ENCODE measurements at places on chromosomes 1 and 21. TPM values are rescaled to one million over a fixed set of nuclear protein-coding genes. Genes with fewer than 3 reads are reported as not detected.

SERBP1 gene
- 280 TPM for total RNA-seq

PLPPR5 gene
- total RNA-seq, result not detected

CNTN2 gene
- not detected for total RNA-seq

DNA sequence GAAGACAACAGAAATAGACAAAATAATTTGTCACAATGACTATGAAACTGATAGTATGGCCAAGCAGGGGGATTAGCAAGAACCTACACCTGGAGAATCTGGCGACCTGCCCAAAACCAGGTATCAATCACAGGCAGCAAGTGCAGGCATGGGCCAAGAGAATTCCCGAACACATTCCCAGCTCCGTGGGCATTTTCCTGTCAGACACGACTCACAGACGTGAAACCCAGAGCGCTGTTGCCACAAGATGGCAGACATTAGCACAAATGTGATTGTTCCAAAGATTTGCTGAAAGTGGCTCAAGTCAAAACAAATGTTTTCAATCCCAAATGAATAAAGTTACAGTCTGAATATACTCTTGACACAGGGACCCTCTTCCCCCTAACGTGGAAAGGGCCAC is 36.8 kb downstream of the HLCS start:
- H3K36me3 ChIP-seq, result peaks cover 3% of the 10 kb centered on the region
- no peak overlapping the region for H3K27ac ChIP-seq
- H3K4me1 ChIP-seq, result peaks cover 2% of the 10 kb centered on the region
- DNase-seq, result no peak
- no peak overlapping the region for H3K4me3 ChIP-seq

DNA sequence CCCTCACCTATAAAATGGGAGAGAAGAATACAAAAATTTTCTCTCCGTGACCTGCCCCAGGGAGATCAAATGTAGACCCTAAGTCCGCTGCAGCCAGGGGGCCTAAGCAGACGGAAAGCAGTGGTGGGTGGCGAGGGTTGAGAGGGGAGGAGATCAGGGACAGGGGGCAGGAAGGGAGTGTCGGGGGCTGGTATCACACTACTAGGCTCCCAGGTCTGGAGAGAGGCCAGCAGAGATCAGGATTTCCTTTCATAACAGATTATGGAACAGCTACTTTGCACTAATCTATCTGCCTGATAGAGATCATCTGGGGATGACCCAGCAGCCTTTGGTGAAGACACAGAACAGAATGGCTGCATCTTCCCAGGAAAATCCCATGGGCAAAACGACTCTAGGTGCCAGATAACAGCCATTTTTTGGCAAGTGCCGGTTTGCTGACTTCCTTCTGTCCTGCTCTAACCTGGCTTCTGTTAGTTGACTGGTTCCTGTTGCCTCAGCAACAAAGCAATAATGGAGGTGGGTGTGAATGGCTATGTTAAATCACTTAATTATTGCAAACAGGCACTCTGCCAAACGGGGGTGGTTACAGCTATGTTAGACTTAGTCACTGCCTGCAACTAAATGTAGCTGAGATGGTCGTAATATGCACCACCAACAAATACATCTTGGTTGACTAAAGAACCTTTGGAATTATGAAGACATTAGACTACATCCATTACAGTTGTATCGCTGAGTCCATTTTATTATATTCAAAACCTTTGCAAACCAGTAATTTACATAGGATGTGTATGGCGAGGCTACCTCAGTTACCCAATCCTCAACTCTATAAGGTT is 30.0 kb upstream of the EPS8L3 start:
- no peaks in the 10 kb centered on the region for H3K27me3 ChIP-seq
- no peak overlapping the region for H3K4me3 ChIP-seq
- H3K36me3 ChIP-seq, result no peaks in the 10 kb centered on the region
- DNase-seq, result peak; percentile 36

DNA sequence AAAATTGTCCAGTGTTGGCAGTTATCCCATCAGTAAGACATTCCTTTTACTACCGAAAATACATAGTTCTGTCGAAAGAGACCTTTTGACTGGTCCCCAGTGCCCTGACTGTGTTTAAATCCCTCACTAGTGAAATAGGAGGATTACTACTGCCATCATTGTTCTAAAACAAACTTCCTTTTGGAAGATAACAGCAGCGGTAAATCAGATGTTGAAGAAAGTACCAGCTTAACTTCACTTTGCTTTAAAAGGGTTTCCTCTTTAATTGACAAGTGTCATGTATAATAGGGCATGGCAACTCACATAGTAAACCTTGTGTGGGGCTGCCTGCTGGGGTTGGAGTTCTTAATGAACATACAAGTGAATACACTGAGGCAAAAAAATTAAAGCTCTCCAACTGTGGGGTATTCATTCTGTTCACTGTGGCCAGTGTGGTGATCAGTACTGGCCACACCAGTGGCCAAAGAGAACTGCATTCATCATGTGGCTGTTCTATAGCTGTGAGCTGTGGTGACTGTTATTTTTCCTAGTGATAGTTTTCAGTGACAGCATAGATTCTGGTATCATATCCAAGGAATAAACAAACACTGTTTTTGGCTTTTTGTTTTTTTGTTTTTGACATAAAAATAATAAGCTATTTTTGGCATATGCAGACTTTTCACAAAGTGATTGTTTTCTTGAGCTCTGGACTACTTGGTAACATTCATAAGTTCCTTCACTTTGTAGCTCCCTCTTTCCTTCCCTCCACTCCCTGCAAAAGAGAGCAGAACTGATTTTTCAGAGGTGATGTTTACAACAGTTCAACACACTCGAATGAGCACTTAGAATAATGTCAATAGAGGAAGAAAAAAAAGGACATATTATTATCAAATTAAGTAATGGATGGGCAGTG is 74.5 kb downstream of the NFIA start:
- H3K4me3 ChIP-seq, result no peak overlapping the region
- DNase-seq, result no peak
- no peaks in the 10 kb centered on the region for H3K36me3 ChIP-seq
- peaks cover 31% of the 10 kb centered on the region for H3K4me1 ChIP-seq

GRCh38 chr1:117608115-117608615 is 2.3 kb downstream of the TENT5C start:
- H3K4me1 ChIP-seq, result peaks cover 65% of the 10 kb centered on the region
- peaks cover 49% of the 10 kb centered on the region for H3K36me3 ChIP-seq
- DNase-seq, result no peak
- peak overlapping the region; percentile 70 for H3K27ac ChIP-seq
- H3K27me3 ChIP-seq, result peaks cover 6% of the 10 kb centered on the region

DNA sequence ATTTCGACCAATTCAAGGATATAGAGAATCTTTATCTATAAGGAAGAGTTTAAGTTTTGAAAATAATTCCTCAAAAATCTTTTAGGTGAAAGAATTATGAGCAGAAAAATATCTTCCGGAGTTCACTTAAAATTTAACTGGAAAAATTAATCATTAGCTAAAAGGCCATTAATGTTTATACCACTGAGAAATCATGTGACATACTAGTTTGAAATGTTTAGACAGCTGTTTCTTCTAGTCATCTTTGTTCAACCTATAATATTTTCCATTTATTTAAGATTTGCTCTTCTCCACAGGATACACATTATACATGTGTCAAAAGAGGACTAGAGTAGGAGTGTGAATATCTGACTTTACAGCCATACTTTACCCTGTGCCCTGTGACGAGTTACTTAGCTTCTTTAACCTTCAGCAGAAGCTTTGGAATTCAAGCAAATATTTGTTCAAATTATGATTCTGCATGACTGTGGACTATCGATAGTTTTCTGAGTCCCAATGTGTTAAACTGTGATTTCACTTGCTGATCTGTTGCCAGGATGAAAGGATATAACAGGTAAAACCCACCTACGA is 374.8 kb downstream of the BRINP3 start:
- no peak overlapping the region for H3K27ac ChIP-seq
- no peaks in the 10 kb centered on the region for H3K36me3 ChIP-seq
- no peak for DNase-seq
- H3K4me1 ChIP-seq, result no peaks in the 10 kb centered on the region
- H3K4me3 ChIP-seq, result no peak overlapping the region
- H3K27me3 ChIP-seq, result no peaks in the 10 kb centered on the region

DNA sequence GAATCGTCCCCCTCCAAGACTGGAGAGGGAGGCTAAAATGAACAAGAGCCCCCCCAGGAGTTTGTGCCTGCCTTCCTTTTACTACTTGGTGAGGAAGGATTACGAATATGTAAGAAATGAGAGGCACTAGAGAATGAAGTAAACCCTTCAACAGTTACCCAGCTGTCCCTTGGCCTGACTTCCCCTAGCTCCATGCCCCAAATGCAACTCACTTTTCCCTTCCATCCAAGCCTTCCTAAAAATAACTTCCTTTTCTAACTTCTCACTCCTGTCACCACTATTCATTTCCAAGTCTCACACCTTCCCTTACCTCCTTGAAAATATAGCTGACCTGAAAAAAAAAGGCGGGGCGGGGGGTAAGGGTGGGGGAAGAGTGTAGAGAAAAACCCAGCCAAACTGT is 96.6 kb upstream of the HNRNPU start:
- no peaks in the 10 kb centered on the region for H3K36me3 ChIP-seq
- no peaks in the 10 kb centered on the region for H3K27me3 ChIP-seq
- no peak overlapping the region for H3K4me3 ChIP-seq
- no peak overlapping the region for H3K27ac ChIP-seq
- H3K4me1 ChIP-seq, result peaks cover 13% of the 10 kb centered on the region
- DNase-seq, result no peak

- H3K4me1 ChIP-seq, result no peaks in the 10 kb centered on the region
- H3K27me3 ChIP-seq, result no peaks in the 10 kb centered on the region
- H3K27ac ChIP-seq, result no peak overlapping the region
These were observed 1527.1 kb downstream of the PLA2G4A start for GRCh38 chr1:188355847-188356246.

- H3K4me3 ChIP-seq, result no peak overlapping the region
- H3K4me1 ChIP-seq, result no peaks in the 10 kb centered on the region
- H3K36me3 ChIP-seq, result no peaks in the 10 kb centered on the region
- H3K27me3 ChIP-seq, result no peaks in the 10 kb centered on the region
- no peak overlapping the region for H3K27ac ChIP-seq
These were observed 1186.5 kb upstream of the TMPRSS15 start for GRCh38 chr21:19590044-19590443.

Measured in activated CD8-positive, alpha-beta T cell treated with anti-CD3 and anti-CD28 coated beads, Interleukin-2, amount 10 ng/mL, durations not matched to agents 7 days and 5 days (primary cell).